HuH-7 (cell line): ENCODE measurements at places on chromosomes 7 and 10.

DNA sequence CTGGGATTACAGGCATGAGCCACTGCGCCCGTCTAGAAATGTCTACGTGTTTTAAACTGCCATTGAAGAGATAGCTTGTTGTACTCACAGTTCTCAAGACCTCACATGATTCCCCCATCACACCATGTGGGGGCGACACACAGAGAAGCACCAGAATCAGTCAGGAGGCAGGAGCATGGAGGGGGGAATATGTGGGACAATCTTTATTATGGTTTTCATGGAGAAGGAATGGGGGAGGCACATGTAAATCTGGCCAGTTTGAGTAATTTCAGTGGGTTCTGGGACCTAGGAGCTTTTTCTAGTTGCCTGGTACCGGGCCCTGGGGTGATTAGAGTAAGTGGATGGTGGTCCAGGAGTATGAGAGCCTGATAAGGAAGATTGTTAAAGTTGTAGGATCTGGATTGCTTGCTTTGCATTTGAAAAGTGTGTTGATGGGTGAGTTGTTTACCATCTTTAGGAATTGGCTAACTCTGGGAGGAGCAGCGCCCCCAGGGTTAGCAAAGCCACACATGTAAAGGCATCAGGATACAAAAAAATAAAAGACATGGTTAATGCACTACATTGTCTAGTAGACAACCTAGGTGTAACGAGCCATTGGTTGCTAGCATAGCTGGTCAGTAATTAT is 85.4 kb upstream of the SLC13A1 start:
- no peak for DNase-seq

GRCh38 chr10:12564173-12564572 is 214.8 kb downstream of the CAMK1D start:
- DNase-seq: no peak

- no peak for DNase-seq
Measured at GRCh38 chr7:29483219-29484104, 80.2 kb upstream of the PRR15 start.

GRCh38 chr10:16965344-16965616 is 148.1 kb upstream of the RSU1 start:
- DNase-seq: no peak

GRCh38 chr7:80311313-80311712 is 176.7 kb downstream of the GNAI1 start:
- no peak for DNase-seq

DNA sequence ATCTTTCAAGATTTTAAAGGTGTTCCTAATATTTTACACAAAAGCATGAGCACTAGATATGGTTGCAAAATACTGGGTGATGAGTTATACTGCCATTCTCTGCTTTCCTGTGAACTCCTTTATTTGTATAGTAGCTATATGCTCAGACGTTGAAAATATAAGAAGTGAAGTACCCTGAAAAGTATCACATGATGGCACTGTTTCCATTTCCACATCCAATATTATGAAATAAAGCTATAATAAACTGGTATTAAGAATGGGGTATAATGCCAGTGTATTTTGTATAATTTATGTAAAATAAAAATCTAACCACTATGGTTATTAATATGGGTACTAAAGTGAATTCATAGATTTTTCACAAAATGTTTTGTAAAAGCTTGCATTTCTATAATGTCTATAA is 79.6 kb upstream of the FOXP2 start:
- DNase-seq: no peak

DNA sequence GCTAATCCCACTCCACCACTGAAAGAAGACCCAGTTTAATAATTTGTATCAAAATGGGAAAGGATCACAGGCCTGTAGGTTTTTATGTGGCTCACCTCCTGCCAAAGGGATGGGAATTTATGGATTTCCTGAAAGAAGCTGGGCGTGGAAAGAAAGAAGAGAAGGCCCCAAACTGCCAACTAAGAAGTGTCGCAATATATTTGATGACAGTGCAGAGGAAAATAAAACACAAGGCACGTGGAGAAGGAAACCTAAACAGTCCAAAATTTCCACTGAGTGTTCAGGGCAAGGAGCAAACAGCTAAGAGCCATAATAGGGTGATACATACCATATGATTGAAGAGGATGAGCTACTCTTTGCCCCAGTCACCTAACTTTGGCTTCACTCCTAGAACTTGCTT is 667.2 kb downstream of the GATA3 start:
- no peak for DNase-seq

DNA sequence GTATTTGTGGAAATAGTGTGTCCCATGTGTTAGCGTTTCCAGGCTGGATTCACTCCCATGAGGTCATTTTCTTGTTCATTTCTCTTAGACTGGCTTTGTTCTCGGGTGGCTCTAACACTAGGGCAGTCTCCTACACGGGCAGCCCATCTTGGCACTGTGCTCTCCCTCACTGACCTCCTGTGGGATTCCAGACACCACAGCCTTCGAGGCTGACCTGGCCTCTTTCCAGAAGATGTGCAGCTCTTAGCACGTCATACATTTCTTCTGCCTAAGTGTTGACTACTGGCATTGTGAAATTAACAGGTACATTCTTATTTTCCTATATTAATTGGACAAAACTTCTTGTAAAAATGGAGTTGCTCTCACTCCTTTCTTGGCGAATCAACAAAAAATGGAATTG is 72.8 kb downstream of the INSYN2A start:
- no peak for DNase-seq

- no peak for DNase-seq
Measured at GRCh38 chr7:48760528-48761265, 163.7 kb upstream of the CDC14C start.

GRCh38 chr10:32244421-32245207 is 102.3 kb downstream of the EPC1 start:
- no peak for DNase-seq

- DNase-seq: no peak
Measured at GRCh38 chr10:129580010-129580409, 113.0 kb downstream of the MGMT start.

GRCh38 chr10:89347701-89348457 is 20.1 kb downstream of the IFIT3 start:
- no peak for DNase-seq

GRCh38 chr10:13715100-13715499 is 128.3 kb downstream of the PRPF18 start:
- DNase-seq: no peak

- DNase-seq: no peak
Measured at GRCh38 chr7:106794276-106795083, 70.6 kb upstream of the PIK3CG start.

DNA sequence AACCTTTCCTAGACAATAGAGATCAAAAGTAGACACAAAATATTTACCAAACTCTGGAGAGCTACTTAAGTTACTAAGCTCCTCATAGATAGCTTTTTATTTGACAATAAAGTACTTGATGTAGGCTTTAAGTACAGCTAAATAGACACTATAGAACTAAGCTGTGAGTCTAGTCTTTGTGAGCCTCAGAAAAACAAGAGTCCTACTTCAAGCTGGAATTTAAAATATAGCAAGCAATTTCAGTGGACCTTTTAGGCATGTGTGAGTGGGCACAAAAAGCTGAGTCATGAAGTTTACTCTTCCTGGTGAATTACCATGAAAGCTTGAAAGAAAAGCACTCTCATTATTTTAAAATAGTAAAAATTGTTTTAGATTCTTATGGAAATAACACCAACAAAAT is 76.1 kb downstream of the ADD3 start:
- no peak for DNase-seq

- DNase-seq: no peak
Measured at GRCh38 chr7:157558516-157558874, 221.7 kb downstream of the DNAJB6 start.
